ENCODE measurements at places on chromosomes 11 and 22. TPM values are rescaled to one million over a fixed set of nuclear protein-coding genes. Genes with fewer than 3 reads are reported as not detected.
A peak's percentile ranks its signal among the peaks of the same experiment; 100 is the strongest.

TRIM49 gene
- total RNA-seq = not detected

DNA sequence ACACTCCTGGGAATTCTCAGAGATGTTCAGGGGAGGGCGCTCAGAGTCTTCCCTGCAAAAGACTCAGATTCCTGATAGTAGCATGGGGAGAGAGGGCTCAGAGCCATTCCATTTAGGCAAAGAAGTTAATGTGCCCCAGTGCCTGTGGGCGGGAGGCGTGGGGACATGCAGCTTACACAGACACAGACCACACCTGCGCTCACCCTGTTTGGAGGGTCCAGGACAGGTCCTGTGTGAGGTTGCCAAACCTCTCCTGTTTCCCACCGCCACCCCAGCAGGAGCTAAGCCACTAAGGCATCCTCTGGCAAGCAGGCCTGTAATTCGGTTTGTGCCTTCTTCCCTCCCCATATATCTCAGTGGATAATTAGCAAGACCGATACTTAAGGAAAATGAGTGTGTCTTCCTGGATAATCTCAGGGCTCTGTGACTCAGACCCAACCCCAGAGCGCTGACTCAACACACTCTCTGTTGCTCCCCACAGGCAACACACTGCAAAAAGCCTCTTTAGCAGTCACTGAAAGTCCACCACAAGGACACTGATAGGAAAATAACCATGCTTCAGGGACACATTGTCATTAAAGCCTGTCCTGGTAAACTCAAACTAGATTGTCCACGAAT is 118.9 kb upstream of the LMO1 start:
- no peak for DNase-seq

DNA sequence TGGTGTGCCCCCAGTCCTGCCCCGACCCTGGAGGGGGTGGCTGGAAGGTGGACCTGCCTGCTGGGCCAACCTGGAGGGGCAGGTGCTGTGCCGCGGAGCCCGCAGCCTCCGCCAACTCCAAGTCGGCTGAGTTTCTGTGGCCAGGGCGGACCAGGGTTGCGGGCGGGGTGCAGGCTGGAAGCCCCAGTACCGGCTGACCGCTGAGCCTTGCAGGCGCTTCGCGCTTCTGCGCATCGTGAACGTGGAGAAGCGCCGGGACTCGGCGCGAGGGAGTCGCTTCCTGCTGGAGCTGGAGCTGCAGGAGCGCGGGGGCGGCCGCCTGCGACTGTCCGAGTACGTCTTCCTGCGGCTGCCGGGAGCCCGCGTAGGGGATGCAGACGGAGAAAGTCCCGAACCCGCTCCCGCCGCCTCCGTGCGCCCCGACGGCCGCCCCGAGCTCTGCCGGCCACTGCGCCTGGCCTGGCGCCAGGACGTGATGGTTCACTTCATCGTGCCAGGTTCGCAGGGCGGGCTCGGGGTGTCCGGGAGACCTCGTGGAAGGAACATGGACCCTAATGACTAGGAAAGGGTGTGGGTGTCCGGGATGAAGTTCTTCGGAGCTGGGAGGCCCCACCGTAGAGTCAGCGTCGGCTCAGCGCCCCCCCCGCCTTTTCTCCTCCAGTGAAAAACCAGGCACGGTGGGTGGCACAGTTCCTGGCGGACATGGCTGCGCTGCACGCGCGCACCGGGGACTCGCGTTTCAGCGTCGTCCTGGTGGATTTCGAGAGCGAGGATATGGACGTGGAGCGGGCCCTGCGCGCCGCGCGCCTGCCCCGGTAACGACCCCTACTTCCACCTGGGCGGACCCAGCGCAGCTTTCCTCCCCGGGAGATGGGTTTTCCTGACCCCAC is 10.2 kb downstream of the B4GALNT4 start:
- DNase-seq = no peak

CBLIF gene
- not detected for total RNA-seq

GRCh38 chr11:91100427-91100826 is 877.6 kb upstream of the CHORDC1 start:
- DNase-seq = no peak

NXPE2 gene
- total RNA-seq = 28.1 TPM

GRCh38 chr22:39773976-39774539 is 119.5 kb downstream of the ENTHD1 start:
- DNase-seq = no peak

GRCh38 chr11:31943056-31943780 is 132.1 kb upstream of the PAX6 start:
- DNase-seq = no peak

DNA sequence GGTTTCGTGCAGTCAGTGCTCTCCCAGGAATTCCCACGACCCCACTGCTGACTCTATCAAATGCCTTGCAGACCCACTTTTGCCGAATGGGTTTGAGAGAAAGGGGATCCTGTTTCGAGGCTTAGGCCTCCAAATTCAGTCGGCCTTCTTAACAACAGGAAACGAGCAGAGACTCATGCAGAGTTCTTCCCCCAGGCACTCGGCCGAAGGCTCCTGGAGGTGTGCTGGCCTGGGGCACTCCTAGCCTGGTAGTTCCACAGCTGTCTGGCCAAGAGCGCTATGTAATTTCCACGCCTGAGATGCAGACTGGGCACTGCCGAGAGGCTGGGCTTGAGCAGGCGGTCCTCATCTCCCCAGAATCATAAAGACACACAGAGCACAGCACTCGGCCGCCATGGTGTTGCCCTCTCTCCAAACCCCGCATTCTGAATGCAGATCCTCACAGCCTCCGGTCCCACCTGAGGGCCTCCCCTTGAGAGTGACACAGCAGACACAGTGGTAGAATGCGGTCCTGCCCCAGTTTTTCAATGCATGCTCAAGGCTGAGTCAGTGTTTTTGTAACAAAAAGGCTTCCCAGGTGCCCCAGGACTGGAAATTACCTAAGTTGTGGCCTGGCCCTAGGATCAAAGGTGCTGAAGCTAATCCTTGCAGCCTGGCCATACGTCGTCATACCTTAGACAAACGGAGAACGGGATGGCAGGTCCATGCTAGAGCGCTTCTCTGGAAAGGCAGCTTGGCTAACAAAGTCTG is 30.2 kb upstream of the BID start:
- DNase-seq = no peak

KRTAP5-9 gene
- 1.2 TPM for total RNA-seq

GRCh38 chr11:43986881-43987280 is 44.4 kb downstream of the C11orf96 start:
- DNase-seq = no peak

GRCh38 chr11:104967534-104968354 is 630 bp downstream of the CASP4 start:
- no peak for DNase-seq

GRCh38 chr11:122330279-122330965 is 214.4 kb upstream of the BLID start:
- DNase-seq = no peak

CADM1 gene
- 5.8 TPM for total RNA-seq

- DNase-seq = peak; percentile 79
These were observed 565 bp downstream of the GAS2L1 start for GRCh38 chr22:29306835-29307595.

MS4A6E gene
- total RNA-seq = not detected

DNA sequence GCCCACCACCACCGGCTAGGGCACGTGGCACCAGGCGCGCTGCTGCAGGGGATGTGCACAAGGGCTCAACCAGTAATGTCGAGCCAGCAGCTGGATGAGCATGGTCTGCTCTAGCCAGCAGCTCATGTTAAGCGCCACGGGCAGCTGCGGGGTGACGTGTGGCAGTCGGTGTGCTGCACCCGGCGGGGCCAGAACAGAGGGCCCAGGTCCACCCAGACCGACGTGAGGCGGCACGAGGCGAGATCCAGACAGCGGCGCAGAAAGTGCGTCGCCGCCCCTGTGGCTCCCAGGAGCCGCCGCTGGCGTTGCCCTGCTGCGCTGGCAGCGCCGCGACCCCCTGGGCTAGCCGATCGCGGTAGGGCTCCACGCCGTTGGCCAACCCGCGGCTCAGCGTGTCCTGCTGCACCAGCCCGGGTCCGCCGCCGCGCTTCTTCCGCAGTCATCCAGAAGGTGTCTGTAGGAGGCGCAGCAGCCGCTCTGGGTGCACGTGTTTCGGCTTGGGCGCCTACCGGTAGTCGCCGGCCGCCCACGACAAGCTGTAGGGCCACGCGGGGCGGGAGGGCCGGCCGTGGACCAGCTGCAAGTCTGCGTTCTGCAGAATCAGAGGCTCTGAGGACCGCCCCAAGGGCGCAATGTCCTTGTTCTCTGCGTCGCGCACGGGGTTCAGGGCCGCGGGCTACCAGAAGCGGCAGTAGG is 4.6 kb upstream of the GALR3 start:
- DNase-seq = peak; percentile 65

DNA sequence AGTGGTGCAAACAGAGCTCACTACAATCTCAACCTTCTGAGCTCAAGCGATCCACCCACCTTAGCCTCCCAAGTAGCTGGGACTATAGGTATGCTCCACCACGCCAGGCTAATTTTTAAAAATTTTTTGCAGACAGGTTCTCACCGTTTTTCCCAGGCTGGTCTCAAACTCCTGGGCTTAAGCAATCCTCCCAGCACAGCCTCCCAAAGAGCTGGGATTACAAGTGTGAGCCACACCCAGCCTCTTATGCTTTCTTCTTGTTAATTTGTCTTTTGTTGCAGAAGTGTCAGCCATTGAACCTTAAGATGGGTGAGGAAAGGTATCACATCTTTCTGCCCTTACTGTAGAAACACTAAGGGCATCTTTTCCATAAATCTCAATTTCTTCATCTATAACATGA is 34.9 kb downstream of the DENND5A start:
- no peak for DNase-seq

- DNase-seq = no peak
These were observed 132.6 kb downstream of the MICAL2 start for GRCh38 chr11:12242966-12243365.

C11orf52 gene
- 10.1 TPM for total RNA-seq

APOBEC3F gene
- 6.6 TPM for total RNA-seq

- no peak for DNase-seq
These were observed 2.4 kb downstream of the PACS1 start for GRCh38 chr11:66072518-66072917.

DNA sequence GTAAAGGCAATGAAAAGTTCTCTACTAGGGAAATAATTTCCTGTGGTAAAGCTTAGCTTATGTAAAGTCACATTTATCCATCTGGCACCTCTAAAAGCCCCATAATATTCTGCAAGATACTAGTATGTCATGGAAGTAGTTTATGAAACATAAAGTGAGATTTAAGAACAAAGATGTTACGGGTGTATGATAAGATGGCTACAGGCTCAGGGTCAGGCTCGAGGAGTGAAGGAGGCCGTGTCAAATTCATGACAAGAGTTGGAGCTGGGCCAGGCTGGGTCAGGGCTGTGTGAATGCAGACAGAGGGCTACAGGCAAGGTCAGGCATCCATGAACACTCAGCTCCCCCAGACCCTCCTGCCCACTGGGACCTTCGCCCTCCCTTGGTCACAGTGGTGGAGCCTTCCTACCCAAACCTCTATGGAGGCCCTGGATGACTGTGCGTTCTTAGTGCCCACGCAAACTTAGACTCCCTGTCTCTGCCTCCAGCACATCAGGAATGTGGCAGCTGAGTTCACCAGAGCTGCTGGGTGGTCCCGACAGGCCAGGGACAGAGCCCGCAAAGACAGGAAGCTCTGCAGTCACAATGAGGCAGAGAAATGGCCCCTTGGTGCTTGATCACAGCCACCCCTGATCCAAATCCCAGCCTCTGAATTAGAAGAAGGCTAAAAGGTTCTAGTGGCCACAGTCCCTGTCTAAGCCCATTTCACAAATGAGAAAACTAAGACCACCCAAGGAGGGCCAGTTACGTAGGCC is 14.8 kb downstream of the IGLL5 start:
- DNase-seq = no peak

INS gene
- total RNA-seq = 1.3 TPM

GRCh38 chr22:45552017-45552411 is 49.3 kb downstream of the FBLN1 start:
- no peak for DNase-seq

- DNase-seq = no peak
These were observed 71.3 kb upstream of the FGF3 start for GRCh38 chr11:69890476-69890875.

DNA sequence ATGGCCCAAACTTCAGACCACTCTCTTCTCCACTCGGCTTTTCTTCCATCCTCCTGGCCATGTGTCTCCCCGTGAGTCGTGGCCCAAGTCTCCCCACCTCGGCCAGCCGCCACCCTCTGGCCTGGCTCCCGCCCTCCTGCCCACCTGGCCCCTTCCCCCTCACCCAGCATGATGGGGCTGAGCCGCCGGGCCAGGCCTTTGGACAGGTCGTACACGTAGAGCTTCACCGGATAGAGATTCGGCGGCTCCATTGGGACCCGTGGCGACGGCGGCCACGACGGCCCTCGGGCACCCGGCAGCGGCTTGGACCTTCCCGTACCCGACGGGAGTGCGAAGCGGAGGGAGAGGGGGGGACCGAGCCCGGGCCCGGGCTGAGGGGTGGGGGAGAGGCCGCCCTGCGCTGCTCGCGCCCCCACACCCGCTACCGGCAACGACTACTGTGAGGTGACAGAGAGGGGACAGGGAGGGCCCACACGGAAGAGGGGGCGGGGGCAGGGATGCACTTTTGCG is at the start of gene DESI1:
TSS of gene DESI1 (minus strand) at position 455 of the 510 bp plus-strand sequence. CDS start at position 251, 204 bp downstream.
- DNase-seq = no peak

- DNase-seq = peak; percentile 15
These were observed 38.5 kb downstream of the ST3GAL4 start for GRCh38 chr11:126394036-126394435.

- no peak for DNase-seq
These were observed 7.3 kb downstream of the MN1 start for GRCh38 chr22:27794226-27794625.

DNA sequence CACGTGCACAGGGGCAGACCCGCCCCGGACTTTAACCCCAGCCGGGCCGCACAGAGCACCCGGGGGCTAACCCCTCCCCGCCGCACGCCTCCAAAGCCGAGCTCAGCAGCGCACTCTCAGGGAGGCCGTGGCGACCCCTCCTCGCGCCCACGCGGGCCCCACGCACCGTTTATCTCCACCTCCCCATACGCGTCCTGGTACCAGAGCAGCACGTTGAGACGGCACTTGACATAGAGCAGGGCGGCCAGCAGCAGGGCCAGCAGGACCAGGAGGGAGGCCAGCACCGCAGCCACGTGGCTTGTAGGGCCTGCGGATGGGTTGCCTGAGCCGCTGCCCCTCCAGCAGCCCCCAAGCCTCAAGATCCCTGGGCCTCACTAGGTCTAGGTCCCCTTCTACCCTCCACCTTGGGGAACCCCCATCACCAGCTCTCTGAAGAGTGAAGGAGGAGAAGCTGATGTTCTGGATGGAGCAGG is 7.1 kb downstream of the SIGIRR start:
- DNase-seq = no peak

DNA sequence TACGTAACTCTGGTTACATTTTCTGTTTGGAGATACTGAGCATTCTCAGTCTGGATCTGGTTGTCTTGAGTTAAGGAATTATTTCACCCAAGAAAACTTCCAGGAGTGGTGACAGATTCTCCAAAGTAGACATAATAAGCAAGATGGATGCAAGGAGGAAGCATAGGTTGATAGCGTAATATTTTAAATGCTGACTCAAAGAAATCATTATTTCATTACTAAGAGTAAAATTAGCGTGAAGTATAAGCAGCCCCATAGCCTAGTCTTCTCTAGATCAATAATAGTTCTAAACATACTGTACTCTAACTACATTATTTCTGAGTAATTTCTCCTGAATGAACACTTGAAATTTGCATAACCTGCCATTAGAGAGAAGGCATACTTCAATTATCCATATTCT is 57.5 kb upstream of the MS4A8 start:
- no peak for DNase-seq

MUC5AC gene
- total RNA-seq = 0.03 TPM
